Stimulated activated naive CD4-positive, alpha-beta T cell (primary cell): ENCODE measurements at places on chromosomes 11 and 22.

DNA sequence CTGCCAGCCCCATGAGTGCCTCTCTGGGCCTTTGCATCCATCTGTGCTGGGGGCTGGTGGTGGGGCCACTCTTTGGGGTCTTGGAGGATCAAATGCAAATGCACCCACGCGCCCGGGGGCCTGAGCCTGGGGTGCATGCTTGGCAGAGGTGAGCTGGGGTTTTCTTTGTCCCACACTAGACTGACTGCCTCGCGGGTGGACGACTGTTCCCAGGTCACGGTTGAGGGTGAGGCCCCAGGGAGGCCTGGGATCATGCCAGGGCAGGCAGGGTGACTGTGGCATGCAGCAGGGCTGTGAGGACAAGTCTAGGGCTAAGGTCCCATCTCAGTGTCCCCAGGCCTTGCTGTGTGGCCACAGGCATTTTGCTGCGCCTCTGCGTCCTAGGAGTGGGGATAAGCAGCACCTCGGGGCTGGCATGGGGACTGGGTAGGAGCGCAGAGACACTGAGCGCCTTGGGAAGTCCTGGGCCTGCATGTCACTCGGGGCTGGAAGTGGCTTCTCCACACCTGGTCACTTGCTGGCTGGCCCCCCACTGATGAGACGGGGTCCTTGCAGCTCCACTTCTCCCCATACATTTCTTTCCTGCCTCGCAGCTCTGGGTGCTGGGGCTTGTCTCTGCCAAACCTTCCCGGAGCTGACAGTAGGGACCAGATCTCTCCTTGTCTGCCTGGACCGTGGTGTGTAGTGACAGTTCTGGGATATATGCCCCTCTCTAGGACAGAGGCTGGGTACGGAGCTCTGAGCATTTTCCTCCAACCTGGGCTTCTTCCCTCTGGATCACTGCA lies 133.1 kb downstream of the CTTN start:
- no peak for DNase-seq

- no peak for DNase-seq
These were observed 164.5 kb upstream of the POU2AF2 start for GRCh38 chr11:111081021-111081511.

DNA sequence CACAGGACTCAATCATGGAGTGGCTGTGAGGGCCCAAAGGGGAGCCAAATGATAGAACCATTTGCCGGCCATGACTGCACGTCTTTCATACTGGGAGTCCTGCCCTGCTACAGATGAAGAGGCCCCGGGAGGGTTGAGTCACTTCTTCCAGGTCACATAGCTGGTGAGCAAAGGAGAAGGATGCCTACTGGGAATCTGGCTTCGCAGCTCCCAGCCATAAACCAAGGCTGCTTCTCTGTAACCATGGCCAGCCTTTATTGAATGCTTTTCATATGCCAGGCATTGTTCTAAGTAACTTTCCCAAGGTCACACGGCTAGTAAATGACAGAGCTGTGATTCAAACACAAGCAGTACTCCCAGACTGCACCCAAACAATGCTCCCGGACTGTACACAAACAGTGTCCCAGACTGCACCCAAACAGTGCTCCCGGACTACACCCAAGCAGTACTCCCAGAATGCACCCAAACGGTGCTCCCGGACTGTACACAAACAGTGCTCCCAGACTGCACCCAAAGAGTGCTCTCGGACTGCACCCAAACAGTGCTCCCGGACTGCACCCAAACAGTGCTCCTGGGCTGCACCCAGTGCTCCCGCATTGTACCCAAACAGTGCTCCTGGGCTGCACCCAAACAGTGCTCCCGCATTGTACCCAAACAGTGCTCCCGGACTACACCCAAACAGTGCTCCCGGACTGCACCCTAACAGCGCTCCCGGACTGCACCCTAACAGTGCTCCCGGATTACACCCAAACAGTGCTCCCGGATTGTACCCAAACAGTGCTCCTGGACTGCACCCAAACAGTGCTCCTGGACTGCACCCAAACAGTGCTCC lies 89.8 kb downstream of the FBXO7 start:
- DNase-seq: no peak

- no peak for DNase-seq
These were observed 11.8 kb downstream of the RNF215 start for GRCh38 chr22:30375312-30375849.

GRCh38 chr11:26719998-26720397 lies 1.9 kb downstream of the SLC5A12 start:
- no peak for DNase-seq

DNA sequence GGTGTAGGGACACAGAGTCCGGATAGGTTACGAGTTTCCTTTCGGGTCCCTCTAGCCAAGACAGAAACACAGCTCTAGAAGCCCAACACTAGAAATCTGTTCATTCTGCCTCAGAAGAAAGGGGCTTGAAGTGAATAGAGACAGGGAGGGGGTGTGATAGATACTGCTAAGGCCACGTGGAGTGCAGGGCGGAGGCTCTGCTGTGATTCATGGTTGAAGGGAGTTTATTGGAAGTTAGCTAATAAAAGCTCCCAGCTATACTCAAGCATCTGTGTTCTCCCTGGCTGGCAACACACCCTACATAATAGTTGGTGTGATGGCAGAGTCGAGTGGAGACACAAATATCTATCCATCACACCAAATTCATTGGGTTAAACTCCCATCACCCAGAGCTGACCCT lies 337.4 kb downstream of the CADM1 start:
- DNase-seq: no peak
